ENCODE measurements at places on chromosomes 16 and 17.

GRCh38 chr17:78110363-78111015 lies 18.1 kb downstream of the TMC6 start:
- no peak for DNase-seq

DNA sequence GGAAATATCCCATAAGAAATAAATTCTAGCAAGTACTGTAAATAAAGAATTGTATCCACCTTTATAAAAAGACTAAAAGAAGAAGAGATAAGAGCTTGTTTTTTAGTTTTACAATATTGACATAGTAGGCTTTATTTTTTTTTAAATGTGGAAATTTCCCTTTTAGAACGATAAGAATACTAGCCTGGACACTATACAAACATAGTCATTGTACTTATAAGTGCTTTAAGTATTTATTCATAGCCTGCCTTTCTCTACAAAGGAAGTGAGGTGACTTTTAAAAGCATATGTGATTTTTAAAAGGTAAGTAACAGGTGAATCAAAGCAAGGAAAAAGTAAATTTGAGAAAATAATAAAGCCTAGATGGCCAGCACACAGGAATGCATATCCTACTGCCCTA lies 17.7 kb downstream of the TOX3 start:
- no peak for DNase-seq

- DNase-seq = no peak
Observed at GRCh38 chr16:64149756-64150155, 972.1 kb downstream of the CDH11 start.

DNA sequence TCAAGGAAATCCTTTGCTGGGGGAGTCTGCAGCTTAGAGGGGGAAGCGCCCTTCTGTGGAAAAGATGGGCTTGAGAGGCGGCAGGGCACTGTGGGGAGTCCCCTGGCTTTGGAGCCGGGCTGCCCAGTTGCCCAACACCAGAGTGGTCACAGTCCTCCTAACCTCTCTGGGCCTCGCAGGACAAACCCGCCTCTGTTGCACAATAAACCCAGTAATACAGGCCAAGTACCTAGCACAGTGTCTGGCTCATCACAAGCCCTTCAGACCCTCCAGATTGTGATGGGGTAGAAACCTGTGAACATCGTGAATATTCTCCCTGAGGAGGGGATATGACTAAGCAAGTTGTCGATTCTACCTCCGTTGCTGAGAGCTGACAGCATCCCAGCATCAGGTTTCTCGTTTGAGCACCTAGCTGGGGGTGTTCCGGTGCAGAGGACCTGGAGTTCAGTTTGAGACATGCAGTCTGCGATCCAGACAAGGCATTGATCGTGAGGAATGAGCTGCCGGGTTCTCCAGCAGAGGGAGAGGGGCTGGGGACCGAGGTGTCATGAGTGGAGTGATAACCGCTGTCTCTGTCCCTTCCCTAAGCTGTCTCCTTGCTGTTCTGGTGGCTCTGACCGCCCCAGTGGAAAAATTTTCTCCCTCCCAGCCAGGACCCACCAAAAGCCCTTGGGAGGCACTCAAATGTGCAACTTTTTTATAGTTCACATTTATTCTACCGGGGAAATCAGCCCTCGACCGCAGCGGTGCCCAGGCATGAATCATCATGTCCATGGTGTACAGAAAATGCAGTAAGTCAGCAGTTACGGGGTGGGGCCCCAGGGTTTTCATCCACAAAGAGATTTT lies 161.9 kb downstream of the WSCD1 start:
- DNase-seq = no peak

GRCh38 chr17:13316657-13317056 lies 285.1 kb downstream of the HS3ST3A1 start:
- DNase-seq = no peak

- DNase-seq = no peak
Observed at GRCh38 chr17:38925263-38925995, at the start of gene LASP1NB. LASP1NB (plus strand) TSS chr17:38925614.

DNA sequence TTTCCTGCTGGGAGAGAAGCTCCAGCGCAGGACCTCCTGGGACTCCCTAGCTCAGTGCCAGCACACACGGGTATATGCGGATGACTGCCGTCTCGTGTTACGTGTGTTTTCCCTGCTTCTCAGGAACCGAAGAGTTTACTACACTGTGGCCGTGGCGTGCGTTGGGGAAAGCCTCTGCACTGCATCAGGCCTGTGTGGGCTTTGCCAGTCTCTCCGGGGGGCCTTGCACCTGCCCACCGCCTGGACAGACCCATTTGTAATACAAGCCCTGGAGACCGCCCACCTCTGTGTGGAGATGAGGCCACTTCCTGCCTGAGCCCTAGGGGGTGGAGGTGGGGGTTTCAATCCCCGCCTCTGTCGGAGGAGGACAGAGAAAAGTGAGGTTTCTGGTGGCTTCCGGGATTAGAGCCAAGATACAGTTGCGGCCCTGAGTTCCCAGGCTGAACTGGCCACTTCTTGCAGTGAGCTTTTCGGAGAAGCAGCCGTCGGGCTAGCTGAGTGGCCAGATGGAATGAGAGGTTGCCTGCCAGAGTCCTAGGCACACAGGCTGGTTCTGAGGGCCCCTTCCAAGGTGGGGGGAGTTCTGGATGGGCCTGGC lies 43.4 kb upstream of the GSE1 start:
- peak; percentile 53 for DNase-seq

GRCh38 chr16:53605831-53606400 lies 97.7 kb downstream of the RPGRIP1L start:
- DNase-seq = no peak

- DNase-seq = no peak
Observed at GRCh38 chr17:64500487-64500859, 3.6 kb upstream of the POLG2 start.

- DNase-seq = no peak
Observed at GRCh38 chr17:82837586-82838320, 2.1 kb downstream of the ZNF750 start.

- peak; percentile 40 for DNase-seq
Observed at GRCh38 chr17:39270923-39271322, 45.2 kb upstream of the STAC2 start.

GRCh38 chr16:76748461-76749348 lies 442.3 kb upstream of the MON1B start:
- no peak for DNase-seq

GRCh38 chr16:15996432-15997109 lies 47.2 kb downstream of the ABCC1 start:
- DNase-seq = no peak

DNA sequence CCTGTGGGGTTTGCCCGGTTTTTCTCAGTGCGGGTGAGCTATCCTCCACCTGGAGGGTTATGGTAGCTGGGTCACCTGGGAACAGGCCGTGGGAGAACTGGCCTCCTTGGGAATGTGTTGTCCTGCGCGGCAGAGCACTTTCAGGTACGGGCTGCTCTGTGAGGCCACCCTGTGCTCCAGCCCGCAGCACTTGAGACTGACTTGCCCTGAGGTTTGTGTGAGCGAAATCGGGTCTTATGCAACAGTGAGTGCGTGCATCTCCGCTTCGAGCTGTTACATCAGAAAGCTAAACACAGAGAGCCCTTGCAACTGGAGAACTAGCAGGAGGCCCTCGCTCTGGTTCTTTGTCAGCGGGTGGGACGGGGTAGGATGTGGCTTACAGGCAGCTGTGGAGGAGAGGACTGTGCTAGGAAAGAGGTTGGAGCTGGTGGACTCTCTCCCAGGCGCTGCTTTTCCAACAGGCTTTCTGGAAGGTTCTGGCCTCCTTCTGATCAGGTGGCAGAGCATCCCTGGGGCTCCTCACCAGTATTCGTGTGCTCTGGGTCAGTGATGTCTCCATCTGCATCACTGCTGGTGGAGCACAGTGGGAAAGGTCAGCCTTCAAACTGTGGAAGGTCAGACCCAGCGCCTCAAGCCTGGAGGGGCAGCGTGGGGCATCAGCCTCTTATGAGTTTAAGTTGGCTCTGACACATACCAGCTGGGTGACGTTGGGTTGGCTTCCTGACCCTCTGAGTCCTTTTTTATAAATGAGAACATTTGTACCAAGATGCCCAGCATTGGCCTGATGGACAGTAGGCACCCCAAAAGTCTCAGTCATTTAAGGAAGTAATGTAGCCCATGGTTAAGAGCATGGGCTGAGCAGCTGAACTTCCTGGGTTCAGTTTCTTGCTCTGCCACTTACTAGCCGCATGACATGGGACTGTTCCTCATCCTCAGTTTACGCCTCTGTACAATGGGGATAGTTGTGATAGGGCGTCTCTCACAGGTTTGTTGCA lies 76.3 kb downstream of the KSR1 start:
- peak; percentile 72 for DNase-seq

- DNase-seq = no peak
Observed at GRCh38 chr17:80839970-80840369, 151.7 kb upstream of the CHMP6 start.
